ENCODE measurements at places on chromosomes 12 and 14.

DNA sequence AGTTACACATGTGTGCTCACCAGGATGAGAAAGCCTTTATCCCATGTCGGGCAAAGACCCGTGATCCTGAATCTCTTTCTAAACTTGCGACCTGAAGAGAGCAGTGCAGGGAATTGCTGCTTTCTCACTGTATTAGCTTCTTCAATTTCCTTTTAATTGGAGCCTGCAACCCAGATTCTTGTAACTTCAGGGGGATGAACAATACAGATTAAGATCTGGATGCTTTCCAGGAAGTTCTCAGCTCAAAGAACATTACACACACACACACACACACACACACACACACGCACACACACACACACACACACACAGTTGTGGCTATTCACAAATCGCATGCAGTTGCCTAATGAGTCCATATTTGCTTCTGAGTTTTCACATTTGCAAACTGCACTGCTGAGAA lies 268.3 kb downstream of the NPAS3 start:
- no peaks in the 10 kb centered on the region for H3K27me3 ChIP-seq
- DNase-seq: no peak
- no peaks in the 10 kb centered on the region for H3K36me3 ChIP-seq

GRCh38 chr14:47872588-47872987 lies 197.2 kb upstream of the MDGA2 start:
- no peak overlapping the region for H3K27ac ChIP-seq
- no peaks in the 10 kb centered on the region for H3K27me3 ChIP-seq
- DNase-seq: no peak
- H3K36me3 ChIP-seq: no peaks in the 10 kb centered on the region
- H3K4me3 ChIP-seq: no peak overlapping the region
- no peaks in the 10 kb centered on the region for H3K4me1 ChIP-seq

- no peaks in the 10 kb centered on the region for H3K4me1 ChIP-seq
- H3K36me3 ChIP-seq: no peaks in the 10 kb centered on the region
- no peak overlapping the region for H3K4me3 ChIP-seq
Observed at GRCh38 chr14:77682158-77682553, 25.7 kb downstream of the ALKBH1 start.

DNA sequence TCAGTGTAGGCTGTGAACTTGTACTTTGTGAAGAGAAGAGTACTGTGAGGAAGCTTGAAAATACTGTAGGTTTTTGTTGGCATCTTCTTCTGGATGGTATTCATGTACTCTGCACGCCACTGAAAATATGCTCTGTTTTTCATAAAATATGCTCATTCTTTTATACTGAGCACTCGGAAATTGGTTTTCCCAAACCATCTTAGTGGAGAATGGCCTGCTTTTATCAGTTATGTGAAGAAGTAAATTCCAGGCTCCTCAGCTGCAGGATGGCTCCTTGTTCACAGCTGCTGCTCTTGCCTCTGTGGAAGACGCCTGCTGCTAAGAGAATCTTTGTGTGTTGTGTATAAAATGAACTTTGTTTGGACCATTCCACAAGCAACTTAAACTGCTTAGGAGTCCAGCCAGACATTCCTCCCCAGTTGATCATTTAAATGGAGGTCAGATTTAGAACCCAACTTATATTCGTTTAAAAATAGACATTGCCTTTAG lies 443.5 kb upstream of the RGS6 start:
- no peak for DNase-seq
- H3K4me1 ChIP-seq: peaks cover 3% of the 10 kb centered on the region
- no peak overlapping the region for H3K27ac ChIP-seq
- H3K4me3 ChIP-seq: no peak overlapping the region
- H3K36me3 ChIP-seq: no peaks in the 10 kb centered on the region

DNA sequence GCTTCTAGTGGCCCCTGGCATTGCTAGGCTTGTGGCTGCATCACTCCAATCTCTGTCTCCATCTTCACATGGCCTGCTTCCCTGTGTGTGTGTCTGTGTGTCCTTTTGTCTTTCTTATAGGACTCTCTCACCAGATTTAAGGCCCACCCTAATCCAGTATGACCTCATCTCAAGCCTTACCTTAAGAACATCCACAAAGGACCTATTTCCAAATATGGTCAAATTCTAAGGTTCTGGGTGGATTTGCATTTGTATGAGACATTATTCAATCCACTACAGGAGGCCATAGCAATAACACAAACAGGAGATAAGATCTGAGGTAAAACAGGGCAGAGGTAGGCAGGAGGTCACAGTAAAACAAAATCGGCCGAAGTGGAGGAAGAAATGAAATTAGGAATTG lies 375.9 kb downstream of the BTG1 start:
- no peaks in the 10 kb centered on the region for H3K36me3 ChIP-seq
- H3K27ac ChIP-seq: no peak overlapping the region
- no peak for DNase-seq

- H3K27ac ChIP-seq: no peak overlapping the region
- DNase-seq: no peak
- no peaks in the 10 kb centered on the region for H3K4me1 ChIP-seq
- no peak overlapping the region for H3K4me3 ChIP-seq
- no peaks in the 10 kb centered on the region for H3K27me3 ChIP-seq
Observed at GRCh38 chr14:65095633-65096205, 6.6 kb downstream of the MAX start.

- no peak overlapping the region for H3K27ac ChIP-seq
- H3K4me1 ChIP-seq: peaks cover 32% of the 10 kb centered on the region
- DNase-seq: no peak
- no peak overlapping the region for H3K4me3 ChIP-seq
Observed at GRCh38 chr12:1828856-1829255, 8.5 kb downstream of the LRTM2 start.

GRCh38 chr14:48963231-48963790 lies 622.9 kb downstream of the RPS29 start:
- H3K4me1 ChIP-seq: no peaks in the 10 kb centered on the region
- no peak for DNase-seq
- H3K4me3 ChIP-seq: no peak overlapping the region
- no peaks in the 10 kb centered on the region for H3K27me3 ChIP-seq
- H3K36me3 ChIP-seq: no peaks in the 10 kb centered on the region

GRCh38 chr12:69484428-69484827 lies 14.2 kb downstream of the FRS2 start:
- peaks cover 7% of the 10 kb centered on the region for H3K4me1 ChIP-seq
- no peak overlapping the region for H3K4me3 ChIP-seq
- H3K27me3 ChIP-seq: no peaks in the 10 kb centered on the region
- H3K27ac ChIP-seq: no peak overlapping the region
- DNase-seq: no peak

GRCh38 chr14:23816371-23816770 lies 137.2 kb upstream of the DHRS4 start:
- no peaks in the 10 kb centered on the region for H3K27me3 ChIP-seq
- no peaks in the 10 kb centered on the region for H3K36me3 ChIP-seq
- no peak overlapping the region for H3K27ac ChIP-seq
- no peak for DNase-seq

DNA sequence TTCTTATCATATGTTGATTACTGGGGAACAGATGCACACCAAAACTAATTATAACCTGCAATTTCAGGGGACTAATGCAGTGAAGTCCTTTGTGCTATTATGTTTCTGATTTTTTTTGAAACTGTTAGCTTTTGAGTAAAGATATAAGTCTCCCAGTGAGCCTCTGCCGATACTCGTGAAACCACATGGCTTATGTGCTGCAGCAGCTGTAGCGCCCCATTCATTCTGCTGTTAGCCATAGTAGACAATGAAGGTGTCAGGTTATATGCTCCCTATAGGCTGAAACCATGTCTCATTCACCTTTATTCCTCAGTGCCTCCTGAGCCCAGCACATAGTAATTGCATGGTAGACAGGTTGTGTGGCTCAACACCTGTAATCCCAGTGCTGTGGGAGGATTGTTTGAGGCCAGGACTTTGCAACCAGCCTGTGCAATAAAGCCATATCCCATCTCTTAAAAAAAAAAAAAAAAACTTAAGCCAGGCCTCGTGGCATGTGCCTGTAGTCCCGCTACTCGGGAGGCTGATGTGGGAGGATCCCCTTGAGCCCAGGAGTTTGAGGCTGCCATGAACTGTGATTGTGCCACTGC lies 25.0 kb downstream of the GOLGA5 start:
- no peaks in the 10 kb centered on the region for H3K4me1 ChIP-seq
- no peak overlapping the region for H3K4me3 ChIP-seq
- no peaks in the 10 kb centered on the region for H3K36me3 ChIP-seq

DNA sequence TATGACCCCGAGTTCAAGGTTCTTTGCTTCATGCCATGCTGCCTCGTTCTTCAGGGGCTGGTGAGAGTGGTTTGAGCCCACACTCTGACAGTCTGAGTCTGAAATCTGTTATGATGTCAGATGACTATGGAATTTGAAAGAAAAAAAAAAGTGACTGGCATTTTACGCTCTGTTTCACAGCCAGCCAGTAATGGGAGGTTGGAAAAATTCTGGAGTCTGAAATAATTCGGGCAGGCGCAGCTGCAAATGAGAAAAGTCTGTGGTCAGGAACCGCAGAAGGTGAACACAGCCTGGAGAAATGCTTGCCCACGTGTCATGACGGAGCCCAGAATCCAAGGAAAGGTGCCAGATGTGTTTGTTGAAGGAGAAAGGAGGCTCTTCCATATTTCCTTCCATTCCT lies 269.8 kb upstream of the PWP1 start:
- H3K4me1 ChIP-seq: peaks cover 2% of the 10 kb centered on the region
- peaks cover 4% of the 10 kb centered on the region for H3K27me3 ChIP-seq
- no peak for DNase-seq
- H3K36me3 ChIP-seq: no peaks in the 10 kb centered on the region

DNA sequence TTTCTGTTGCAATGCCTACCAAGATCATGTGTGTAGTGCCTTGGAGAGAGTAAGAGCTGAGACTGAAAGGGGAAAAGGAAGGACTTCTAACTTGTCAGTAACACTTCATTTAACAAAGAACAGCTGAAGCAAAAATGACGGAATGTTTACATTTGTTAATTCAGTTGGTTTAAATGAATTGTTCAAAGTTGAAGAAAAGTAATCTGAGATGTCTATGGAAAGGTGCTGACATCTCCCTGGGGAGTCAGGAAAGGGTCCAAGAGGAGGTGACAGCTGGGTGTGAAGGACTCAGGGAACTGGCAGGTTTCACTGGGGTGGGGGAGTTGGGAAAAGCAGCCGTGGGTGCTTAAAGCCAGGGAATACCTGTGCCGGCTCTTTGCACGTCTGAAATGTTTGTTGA lies 7.9 kb downstream of the TMEM63C start:
- no peak overlapping the region for H3K4me3 ChIP-seq
- no peak for DNase-seq
- no peaks in the 10 kb centered on the region for H3K36me3 ChIP-seq
- H3K4me1 ChIP-seq: peaks cover 31% of the 10 kb centered on the region
- H3K27me3 ChIP-seq: peaks cover 12% of the 10 kb centered on the region

DNA sequence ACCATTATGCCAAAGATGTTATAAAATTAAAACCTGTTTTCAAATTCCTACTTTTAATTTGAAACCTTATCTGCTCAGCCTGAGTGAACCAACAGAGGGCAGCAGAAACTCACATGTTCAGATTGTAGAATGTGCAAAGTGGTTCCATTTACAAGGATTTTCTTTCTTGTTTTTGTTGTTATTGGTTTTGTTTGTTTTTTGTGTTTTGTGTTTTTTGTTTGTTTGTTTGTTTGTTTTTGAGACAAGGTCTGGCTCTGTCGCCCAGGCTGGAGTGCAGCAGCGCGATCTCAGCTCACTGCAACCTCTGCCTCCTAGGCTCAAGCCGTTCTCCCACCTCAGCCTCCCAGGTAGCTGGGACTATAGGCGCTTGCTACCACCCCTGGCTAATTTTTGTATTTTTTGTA lies 22.8 kb upstream of the GARIN2 start:
- H3K4me1 ChIP-seq: no peaks in the 10 kb centered on the region
- H3K27ac ChIP-seq: no peak overlapping the region
- DNase-seq: peak; percentile 30

- H3K4me1 ChIP-seq: no peaks in the 10 kb centered on the region
- no peaks in the 10 kb centered on the region for H3K36me3 ChIP-seq
- no peak overlapping the region for H3K27ac ChIP-seq
Observed at GRCh38 chr14:97298736-97299135, 501.6 kb downstream of the VRK1 start.

GRCh38 chr12:46675736-46676135 lies 150.1 kb downstream of the SLC38A4 start:
- no peaks in the 10 kb centered on the region for H3K36me3 ChIP-seq
- no peak overlapping the region for H3K4me3 ChIP-seq
- no peak for DNase-seq
- no peaks in the 10 kb centered on the region for H3K4me1 ChIP-seq
- H3K27ac ChIP-seq: no peak overlapping the region
- H3K27me3 ChIP-seq: no peaks in the 10 kb centered on the region

DNA sequence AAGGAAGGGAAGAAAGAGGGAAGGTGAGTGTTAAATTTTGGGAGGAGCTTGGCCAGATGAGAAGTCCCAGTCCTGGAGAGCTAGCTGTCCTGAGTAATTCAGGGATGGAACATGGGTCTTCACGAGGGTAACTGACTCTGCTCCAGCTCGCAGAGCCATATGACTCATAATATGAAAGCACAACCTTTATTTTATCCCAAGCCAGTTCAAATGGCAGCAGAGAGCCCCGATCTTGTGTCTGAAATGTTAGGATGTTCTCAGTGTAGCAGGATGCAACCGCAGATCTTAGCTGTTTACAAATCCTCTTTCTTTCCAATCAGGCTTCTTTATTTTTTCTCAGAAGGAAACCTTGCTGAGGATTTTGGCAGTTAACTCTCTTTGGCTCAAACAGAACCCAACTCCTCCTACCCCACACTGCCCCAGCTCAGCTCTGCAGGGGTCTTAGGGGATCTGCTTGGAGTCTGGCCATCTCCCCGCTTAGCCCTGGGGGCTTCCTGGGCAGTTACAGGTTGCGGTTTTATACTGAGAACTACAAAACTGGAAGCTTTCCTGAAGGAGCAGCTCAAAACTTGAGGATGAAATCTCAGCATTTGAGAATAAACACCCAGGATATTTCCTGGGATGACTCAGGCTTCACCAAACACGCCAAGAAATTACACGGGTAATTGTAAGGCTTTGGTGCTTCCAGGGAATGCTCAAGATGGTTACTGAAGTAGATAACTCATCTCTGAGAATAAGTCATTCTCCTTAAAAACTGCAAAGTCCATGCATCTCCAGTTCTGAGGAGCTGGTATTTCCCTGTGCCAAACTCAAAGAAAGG lies 92.5 kb downstream of the VCPKMT start:
- DNase-seq: no peak
- no peak overlapping the region for H3K27ac ChIP-seq
- no peak overlapping the region for H3K4me3 ChIP-seq
- H3K27me3 ChIP-seq: peaks cover 3% of the 10 kb centered on the region
- H3K4me1 ChIP-seq: no peaks in the 10 kb centered on the region
